ENCODE measurements at places on chromosomes 4 and X. TPM values are rescaled to one million over a fixed set of nuclear protein-coding genes. Genes with fewer than 3 reads are reported as not detected.

GRCh38 chr4:119861731-119862130 lies 204.9 kb downstream of the MAD2L1 start:
- no peak for DNase-seq

GRCh38 chr4:6119507-6120020 lies 80.8 kb downstream of the JAKMIP1 start:
- DNase-seq: no peak

GRCh38 chrX:107686026-107686425 lies 57.7 kb downstream of the PRPS1 start:
- no peak for DNase-seq

- DNase-seq: no peak
Measured at GRCh38 chrX:29040160-29040559, 452.9 kb downstream of the IL1RAPL1 start.

DNA sequence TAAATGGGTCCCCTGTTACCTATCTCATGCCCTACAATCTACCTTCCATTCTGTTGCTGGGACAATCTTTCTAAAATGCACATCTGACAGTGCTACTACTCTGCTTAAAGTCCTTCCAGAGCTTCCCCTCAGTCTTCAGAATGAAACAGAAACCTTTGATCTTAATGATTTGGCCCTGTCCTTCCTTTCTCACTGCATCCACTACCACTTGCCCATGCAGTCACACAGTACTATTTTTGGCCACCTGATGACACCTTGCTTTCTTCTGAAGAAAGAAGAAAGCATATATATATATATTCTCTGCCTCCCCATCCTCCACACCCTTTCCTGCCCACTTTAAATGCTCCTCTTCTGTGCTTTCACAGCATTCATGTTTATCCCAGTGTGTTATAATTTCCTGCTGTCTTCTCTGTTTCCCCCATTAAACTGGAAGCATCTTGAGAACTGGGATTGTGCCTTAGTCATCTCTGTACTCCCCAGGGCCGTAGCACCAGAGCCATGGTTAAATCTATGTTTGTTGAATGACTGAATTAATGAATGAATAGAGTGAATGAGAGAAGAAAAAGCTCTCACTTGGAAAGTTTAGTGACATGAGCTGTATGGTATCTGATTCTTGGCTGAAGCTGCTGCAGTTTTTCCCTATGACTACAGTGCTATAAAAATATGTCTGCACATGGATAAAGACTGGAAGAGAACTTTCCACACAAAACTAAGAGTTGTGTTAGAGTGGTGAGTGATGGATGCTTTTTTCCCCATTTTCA lies 56.2 kb downstream of the RTL9 start:
- no peak for DNase-seq

GRCh38 chr4:125042041-125042440 lies 272.7 kb upstream of the FAT4 start:
- DNase-seq: no peak

DNA sequence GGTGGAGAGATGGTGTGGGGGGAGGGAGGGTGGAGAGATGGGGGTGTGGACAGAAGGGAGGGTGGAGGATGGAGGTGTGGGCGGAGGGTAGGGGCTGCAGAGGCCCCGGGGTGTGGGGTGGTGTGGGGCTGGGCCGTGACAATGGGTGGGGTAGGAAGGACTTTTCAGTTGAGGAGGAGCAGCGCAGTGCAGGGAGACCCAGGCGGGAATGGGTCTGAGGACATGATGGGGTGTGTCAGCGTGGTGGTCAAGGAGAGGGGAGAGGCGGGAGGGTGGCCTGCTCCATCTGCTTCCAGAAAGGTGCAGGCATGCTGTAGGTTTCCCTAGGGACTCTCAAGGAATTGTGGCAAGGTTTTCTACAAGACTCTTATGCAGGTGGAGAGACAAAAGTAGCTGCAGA lies 48.9 kb downstream of the RGS12 start:
- no peak for DNase-seq

DNA sequence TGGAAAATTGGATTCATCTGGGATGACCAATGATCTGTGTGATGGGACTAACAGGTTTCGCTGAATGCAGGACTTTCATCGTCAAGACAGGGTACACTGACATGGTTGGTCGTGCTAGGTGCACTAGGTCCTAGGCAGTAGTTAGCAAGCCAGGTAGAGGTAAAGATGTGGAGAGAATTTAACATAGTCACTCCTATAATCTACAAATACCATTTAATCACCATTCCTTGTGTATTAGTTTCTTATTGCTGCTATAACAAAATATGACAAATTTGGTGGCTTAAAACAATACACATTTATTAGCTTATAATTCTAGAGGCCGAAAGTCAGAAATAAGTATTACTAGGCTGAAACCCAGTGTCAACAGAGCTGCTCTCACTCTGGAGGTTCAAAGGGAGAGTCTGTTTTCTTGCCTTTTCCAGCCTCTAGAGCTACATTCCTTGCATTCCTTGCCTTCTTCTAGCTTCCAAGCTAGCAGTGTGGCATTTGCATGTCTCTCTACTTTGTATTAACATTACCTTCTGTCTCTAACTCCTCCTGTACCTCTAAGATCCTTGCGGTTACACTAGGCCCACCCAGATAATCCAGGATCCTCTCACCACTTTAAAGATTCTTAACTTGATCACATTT lies 98.7 kb upstream of the GRIA3 start:
- DNase-seq: no peak

GRCh38 chrX:11269006-11269405 lies 24.2 kb upstream of the AMELX start:
- no peak for DNase-seq

DNA sequence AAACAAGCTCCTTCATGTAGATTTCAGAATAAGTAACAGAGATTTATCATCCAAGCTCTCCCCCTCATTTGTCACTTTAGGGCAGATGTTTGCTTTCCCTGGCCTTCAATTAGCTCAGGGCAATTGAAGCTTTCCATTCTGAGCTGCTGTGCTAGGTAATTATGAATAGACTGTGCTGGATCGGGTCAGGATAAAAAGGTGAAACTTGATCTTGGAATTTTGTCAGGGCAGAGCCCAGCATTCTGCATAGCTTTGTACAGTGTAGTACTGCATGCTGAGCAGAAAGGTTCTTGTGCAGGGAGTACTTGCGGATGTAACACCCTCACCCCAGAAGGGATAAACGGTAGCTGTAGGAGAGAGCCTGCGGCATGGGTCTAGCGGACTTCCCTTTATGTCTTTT lies 64.0 kb upstream of the CLDN34 start:
- no peak for DNase-seq

DNA sequence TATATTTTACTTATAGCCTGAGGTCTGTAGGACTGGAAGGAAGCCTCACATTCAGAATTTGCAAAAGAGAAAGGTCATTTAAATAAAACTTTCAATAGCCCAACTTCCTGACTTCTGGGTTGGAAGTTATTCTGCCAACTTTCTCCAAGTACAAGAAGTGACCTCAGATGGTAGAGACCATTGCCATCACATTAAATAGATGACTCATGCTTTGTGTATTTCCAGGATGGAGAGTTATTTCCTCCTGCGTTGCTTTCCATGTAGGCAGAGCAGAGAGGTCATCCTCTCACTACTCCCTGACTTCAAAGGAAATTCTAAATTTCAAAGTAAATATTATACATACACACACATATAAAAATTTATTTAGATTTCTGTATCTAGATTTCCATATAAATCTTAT lies 73.0 kb upstream of the NR3C2 start:
- DNase-seq: no peak

DNA sequence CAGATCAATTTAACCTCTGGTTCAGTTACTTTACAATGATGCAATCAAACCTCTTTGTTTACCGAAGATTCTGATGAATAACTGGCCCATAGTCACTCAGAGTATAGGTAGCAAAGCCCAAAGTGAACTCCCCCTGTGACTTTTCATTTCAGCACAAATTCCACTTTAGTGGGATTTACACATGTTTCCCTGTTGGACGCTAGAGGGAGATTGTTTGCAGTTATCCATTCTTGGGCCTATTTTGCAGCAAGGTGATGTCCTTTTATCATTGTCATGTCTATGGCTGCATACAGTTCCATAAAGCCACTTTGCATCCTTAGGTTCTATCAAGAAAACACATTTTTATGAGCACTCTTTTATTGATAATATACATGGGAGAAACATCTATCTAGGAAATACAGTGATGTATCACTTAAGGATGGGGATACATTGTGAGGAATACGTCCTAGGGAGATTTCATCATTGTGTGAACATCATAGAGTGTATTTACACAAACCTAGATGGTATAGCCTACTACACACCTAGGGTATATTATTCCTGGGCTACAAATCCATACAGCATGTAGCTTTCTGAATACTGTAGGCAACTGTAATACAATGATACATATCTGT lies 14.5 kb upstream of the DKK2 start:
- no peak for DNase-seq

- no peak for DNase-seq
Measured at GRCh38 chr4:120291541-120291940, 224.9 kb upstream of the MAD2L1 start.

- peak; percentile 38 for DNase-seq
Measured at GRCh38 chr4:32909736-32910135, 2189.6 kb downstream of the PCDH7 start.

DNA sequence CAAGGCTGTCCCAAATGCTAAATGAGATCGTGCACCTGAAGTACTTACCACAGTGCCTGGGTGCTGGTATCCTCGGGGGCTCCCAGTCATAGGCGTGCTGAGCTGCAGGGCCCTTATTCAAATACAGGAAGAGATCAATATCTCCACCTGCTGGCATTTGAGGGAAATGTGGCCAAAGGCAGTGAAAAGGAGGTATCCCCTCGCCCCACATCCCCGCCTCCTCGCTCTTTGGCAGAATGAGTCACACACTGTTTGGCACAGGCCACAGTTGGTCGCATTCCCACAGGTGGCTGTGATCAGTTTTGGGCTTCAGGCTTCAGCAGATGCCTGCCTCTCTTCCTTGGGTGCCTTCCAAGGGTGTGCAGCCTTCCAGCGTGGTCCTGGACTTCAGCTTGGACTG lies 28.4 kb downstream of the ZNF185 start:
- DNase-seq: peak; percentile 57

DNA sequence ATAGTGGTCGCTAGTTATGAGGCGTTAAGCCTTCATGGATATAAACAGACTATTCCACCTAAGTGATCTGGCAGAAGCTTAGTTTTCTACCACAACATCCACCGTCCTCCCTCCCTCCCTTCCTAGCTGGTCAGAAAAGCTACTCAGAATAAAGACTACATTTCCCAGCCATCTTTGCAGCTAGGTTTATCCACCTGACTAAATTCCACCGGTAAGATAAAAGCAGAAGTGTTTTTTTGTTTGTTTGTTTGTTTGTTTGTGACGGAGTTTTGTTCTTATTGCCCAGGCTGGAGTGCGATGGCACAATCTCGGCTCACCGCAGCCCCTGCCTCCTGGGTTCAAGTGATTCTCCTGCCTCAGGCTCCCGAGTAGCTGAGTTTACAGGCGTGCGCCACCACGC lies 44.3 kb downstream of the HELT start:
- no peak for DNase-seq

DNA sequence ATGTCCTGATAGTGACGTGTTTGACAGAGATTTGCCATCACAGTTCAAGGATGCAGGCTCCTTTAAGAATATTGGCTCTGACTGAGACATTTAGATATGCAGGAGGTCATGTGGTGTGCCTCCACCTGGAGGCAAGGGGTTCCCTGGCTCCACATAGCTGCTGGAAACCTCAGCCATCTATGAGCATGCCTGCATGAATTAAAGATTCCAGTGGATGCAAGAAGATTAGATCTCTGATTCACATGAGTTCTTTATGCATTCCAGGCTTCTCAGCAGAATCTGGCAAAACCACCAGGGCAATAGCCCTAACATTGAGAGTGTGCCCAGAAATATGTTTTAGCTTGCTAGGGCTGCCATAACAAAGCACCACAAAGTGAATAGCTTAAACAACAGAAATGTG lies 298.5 kb upstream of the AADAT start:
- DNase-seq: no peak

DNA sequence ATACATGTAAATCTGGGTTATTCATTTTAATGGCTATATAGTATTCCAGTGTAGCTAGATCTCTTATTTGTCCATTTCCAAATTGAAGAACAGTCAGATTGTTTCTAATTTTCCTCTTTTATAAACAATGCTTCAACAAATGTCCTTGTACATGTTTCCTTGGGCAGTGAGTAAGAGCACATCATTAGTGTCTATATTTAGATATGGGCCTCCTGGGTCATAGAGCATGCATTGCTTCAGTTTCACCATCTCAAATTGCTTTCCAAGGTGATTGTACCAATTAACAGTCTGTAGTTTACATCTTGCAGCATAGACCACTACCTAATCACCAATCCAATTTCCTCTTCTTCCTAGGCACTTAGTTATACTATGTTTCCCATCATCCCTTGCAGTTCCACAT lies 13.4 kb downstream of the PHKA2 start:
- DNase-seq: no peak

GRCh38 chr4:82708982-82709381 lies 89.6 kb downstream of the SCD5 start:
- no peak for DNase-seq

DNA sequence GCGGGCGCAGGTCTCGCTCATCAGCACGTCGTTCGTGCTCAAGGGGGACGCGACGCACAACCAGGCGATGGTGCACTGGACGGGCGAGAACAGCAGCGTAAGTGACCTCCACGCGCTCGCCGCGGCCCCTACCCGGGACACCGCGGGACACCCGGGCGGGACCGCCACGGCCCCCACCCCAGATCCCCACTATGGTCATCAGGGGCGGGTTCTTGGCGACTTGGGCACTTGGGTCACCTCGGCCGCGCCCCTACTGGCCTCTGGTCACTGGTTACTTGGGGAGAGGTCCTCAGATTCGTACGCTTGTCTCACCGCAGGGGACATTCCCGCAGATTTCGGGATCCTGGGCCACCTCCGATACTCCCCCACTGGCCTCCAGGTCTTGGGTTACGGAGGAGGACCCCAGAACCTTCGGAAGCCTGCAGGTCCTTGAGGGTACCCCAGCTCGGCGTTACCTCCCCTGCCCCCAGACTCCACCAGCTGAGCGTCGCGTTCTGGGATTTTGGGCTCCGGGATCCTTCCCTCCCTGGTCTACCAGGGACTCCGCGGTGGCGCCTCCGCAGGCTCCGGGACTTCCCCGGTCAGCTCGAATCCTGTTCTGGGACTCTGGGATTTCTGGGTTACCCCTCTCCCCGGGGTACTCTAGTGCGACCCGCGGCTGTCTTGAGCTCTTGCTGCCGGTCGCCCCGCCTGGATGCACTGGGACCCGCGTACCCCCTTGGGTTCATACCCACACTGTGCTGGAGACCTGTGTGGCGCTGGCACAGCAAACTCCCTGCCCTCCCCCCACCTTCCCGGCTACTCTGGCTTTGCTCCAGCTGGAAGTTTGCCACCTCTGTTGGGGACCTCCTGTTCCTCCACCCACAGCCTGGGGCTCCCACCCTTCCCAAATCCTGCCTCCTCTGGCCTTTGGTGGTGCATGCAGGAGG lies 956 bp downstream of the SORCS2 start:
- DNase-seq: no peak

MRFAP1 gene
- 303 TPM for total RNA-seq

LAMTOR3 gene
- 25.5 TPM for total RNA-seq

DSPP gene
- not detected for total RNA-seq

ZDHHC15 gene
- total RNA-seq: 1.5 TPM

BRS3 gene
- not detected for total RNA-seq

KLB gene
- total RNA-seq: 0.14 TPM

CSAG1 gene
- total RNA-seq: 1.5 TPM

STARD8 gene
- 3.1 TPM for total RNA-seq

SGMS2 gene
- total RNA-seq: 0.72 TPM

LONRF3 gene
- total RNA-seq: 0.18 TPM

PAGE2B gene
- 0.92 TPM for total RNA-seq

CXCL10 gene
- total RNA-seq: not detected

Measured in WTC11 (cell line).